Stimulated activated CD4-positive, alpha-beta T cell treated with anti-CD3 and anti-CD28 coated beads, Interleukin-2, amount 100 ng/mL, for 24 hours (primary cell): ENCODE measurements at places on chromosomes 1 and 21.
A peak's percentile ranks its signal among the peaks of the same experiment; 100 is the strongest.

- DNase-seq: no peak
These were observed 2.1 kb downstream of the LHX8 start for GRCh38 chr1:75136195-75136815.

GRCh38 chr1:160375788-160376524 lies 9.1 kb downstream of the NHLH1 start:
- no peak for DNase-seq

GRCh38 chr1:226806988-226807387 lies 63.4 kb upstream of the PSEN2 start:
- DNase-seq: no peak

DNA sequence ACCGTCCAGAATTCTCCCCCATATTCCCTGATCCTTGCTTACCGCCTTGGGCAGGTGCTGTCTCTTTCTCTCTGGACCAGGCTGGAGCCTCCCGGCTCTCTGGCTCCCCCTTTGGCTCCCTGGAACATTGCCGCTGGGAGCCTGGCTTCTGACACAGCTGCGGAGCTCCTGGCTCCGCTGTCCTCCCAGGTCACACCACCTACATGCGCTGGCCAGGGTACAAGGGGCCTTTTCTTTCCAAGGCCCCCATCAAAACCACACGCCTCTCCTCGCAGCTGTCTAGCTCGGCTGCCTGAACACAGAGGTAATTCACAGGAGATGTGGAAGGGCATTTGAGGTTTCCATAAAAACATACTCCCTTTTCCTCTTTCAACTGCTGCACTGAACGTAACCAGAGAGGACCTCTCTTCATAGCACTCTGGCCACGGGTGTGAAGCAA lies 7.5 kb upstream of the ZNF648 start:
- DNase-seq: peak; percentile 37
